ENCODE measurements at places on chromosomes 5 and 9.

DNA sequence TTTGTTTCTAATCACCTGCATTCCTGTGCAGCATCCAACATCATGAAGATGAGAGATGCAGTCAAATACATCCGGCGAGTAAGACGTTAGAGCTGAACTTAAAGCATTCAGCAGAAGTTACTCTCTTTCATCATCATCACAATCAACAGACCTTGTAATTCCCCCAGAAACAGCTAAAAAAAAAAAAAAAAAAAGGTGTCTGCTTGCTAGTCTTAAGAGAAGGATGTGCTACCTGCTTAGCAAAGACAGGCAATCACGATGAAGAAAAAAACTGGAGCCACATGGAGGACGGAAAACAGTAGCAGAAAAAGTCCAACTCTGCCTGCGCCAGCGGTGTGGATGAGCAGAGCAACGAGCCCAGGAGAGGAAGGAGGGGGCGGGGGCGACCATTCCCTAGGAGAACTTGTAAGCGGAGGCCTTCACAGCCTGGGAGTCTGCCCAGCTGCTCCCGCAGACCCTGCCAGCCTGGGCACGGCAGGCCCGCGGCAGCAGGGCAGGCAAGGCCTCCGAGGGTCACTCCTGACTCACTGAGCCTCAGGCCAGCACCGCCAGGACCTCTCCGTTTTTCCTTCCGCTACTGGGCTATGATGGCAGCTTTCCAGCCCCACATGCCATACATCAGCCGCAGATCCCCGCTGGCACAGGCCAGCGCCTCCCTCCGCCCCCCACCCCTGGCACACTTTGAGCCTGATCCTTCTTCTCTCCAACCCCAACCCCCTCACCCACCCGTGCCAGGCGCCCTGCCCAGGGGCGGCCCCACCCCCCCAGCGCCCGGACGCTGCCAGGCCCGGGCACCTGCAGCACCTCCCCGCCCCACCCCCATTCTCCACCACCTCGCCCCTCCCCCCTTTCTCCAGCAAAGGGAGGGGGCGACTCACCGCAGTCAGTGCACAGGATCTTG is 1.4 kb downstream of the NRG2 start:
- DNase-seq: peak; percentile 91

DNA sequence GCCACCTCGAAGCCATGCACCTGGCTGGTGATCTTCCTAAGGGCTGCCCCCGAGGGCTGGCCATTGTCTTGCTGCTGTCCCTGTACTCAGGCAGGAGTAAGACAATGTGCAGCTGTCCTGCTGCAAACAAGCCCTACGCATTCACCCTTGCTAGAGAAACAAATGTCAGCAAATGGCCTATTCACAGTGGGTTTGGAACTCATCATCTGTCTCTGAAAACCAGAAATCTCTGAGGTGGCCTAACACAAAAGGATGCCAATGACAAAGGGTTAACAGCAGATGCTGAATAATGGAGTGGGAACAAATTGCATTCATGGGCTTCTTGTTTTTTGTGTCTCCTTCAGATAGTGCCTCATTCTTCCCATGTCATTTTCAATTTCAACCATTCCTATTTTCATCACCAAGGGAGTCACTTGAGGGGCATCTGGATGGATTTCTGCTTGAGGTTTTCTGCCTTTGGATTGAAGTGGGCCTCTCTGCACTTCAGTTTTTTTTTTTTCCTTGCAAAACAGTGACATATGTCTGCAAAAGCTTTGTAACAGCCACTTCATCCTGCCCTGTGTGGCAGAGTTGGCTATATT is 261.6 kb upstream of the VLDLR start:
- DNase-seq: no peak

- DNase-seq: no peak
Measured at GRCh38 chr5:135444881-135445280, 2.3 kb downstream of the DCANP1 start.

DNA sequence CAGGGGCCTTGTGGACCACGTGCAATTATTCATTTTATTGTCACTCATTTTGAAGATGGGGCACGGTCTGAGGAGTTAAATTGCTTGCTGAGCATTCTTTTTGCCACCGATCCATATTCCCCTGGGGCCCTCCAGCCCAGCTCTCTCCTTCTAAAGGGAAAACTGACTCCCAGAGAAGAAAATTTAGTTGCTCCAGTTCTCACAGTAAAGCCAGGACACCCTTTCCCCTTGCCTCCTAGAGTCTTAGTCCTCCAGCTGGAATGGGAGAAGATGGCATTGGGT is 1.0 kb upstream of the PANK3 start:
- no peak for DNase-seq

DNA sequence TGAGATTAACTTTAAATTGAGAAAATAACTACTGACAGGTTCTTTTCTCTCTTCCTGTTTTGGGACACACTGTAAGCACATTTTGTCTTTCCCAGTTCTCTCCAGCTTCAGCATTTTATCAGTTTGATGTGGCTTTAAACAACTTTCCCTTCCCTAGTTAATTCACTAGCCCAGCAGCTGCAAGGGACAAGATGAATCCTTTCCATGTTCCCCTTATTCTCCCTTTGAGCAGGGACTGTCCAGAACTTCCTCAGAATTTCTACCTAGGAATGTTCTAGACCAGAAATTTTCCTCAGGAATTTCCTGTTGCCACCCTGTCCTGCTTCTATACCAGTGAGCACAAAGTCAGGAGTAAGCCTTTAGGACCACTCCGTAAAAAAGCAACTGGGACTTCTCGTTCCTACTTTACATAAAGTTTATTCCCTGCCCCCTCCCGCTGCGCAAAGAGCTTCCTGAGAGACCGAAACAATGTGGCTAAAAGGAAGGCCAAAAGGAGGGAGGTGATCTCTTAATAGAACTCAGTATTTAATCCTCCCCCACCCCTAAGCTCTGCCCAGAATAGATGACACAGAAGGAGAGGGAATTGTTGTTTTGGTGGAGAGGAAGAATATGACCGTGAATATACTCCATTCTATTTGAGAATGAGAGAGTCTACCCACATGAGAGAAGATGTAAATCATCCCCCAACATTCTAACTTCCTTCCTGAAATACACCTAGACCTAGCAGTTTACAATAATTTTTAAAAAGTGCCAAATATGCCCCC is 61.9 kb downstream of the GLIS3 start:
- no peak for DNase-seq

DNA sequence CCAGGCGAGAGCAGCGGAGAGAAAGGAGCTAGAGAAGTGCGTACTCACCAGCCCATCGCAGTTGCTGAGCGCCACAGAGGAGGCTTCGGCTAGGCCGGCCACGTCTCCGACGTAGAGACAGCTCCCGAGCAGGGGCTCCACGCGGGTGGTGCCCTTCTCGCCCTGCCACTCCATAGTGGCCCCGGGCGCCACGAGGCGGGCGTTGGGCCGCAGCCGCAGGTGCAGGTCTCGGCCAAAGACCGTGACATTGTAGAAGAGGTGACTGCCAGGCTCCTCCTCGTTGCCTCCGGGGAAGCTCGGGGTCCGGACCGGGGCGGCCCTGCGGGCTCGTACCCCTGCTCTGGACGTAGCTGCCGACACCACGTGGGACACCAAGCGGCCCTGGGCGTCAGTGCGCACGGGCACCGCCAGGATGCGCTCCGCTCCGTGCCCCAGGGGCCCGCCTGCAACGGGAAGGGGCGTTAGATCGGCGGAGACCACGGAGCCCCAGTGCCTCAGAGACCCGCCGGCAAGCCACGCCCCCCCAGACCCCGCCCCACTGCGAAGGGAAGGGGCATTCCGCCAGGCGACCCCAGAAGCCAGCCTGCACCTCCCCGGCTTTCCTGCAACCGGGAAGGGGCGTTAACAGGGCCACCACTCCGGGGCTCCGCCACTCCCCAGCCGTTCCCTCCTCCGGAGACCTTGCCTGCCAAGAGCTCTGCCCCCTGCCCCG is 1.4 kb downstream of the ADAMTS2 start:
- DNase-seq: no peak

GRCh38 chr5:138725153-138725817 is 27.9 kb upstream of the CTNNA1 start:
- peak; percentile 81 for DNase-seq

DNA sequence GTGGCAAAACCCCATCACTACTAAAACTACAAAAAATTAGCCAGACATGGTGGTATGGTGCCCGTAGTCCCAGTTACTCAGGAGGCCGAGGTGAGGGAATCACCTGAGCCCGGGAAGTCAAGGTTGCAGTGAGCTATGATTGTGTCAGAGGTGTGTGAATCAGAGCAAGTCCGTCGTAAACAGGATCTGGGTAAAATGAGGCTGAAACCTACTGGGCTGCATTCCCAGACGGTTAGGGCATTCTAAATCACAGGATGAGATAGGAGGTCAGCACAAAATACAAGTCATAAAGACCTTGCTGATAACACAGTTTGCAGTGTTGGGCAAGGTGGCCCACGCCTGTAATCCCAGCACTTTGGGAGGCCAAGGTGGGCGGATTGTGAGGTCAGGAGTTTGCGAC is 1.9 kb upstream of the CLTB start:
- DNase-seq: no peak

DNA sequence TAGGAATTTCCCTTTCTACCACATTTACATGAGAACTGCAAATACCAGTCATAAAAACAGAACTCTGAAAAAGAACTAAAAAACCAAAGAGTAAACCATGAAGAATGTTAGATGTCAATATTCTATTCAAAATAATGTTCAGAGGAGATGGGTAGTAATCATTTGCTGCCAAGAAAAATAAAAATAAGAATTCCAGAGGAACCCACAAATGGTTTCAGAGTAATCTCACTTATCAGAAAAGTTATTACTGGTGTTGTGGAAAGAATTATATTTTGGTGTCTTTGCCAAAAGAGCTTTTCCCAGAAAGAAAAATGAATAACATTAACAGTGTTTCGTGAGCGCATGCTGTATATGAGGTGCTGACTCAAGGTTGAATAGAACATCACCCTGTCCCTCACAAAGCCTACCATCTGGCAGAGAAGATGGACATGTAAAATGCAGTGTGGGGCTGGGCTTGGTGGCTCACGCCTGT is 35.6 kb downstream of the GPR21 start:
- DNase-seq: no peak

GRCh38 chr9:5817862-5818261 is 15.1 kb downstream of the ERMP1 start:
- DNase-seq: no peak

- no peak for DNase-seq
Measured at GRCh38 chr5:85388770-85389169, 1004.1 kb upstream of the EDIL3 start.

DNA sequence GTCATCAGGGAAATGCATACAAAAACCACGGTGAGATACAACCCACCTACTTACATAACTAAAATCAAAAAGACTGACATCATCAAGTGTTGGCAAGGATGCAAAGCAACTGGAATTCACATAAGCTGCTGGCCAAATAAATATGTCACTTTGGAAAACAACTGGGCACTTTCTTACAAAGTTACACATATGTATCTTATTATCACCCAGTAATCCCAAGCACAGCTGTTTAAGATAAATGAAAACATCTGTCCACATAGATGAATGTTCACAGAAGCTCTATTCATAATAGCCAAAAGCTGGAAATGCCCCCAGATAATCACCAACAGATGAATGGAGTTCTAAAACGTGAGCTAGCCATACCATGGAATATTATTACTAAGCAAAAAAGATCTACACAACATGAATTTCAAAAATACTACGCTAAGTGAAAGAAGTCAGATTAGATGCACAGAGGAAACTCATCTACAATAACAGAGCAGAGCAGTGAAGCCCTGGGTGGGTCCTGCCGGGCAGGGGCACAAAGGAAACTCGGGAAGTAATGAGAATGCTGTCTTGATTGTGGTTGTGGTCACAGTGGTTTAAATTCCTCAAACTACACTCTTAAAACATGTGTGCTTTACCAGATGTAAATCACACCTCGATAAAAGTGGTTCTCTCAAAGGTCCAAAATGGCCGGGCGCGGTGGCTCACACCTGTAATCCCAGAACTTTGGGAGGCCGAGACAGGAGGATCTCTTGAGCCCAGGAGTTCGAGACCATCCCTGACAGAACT is 8.5 kb downstream of the CAMSAP1 start:
- DNase-seq: no peak

GRCh38 chr5:34737731-34738130 is 81.6 kb downstream of the RAI14 start:
- DNase-seq: no peak

DNA sequence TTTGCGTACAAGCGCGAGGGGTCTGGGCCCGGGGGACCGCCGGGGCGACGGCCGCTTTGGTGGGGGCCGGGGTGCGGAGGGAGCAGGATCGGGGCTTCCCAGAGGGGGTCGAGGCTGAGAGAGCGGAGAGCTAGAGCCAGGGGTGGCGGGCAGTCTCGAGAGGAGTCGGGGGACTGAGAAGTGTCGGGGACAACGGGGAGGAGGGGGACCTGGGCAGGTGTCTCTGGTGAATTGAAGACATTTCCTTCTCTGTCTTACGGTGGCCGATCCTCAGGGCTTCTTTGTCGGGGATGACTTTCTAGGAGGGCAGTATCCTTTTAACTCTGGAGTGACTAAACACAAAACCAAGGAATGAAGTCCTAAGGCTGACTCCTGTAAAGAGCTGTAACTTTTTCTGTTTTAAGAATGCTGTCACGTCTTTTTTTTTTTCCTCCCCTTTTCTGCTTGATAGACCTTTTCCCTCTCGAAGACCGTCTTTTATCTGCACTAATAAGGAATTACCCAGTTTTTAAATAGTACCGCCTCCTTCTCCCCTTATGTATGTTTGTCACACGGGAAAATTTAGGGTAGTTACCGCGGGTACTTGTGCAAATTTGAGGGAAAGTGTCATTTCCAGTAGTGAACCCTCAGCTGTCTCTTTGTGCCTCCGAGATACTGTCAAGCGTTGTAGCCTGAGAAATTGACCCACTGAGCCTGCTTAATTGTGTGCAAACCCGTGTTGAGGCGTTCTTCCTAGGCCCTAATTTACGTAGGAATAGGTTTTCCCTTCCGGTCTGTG is 822 bp downstream of the DENND4C start:
- peak; percentile 56 for DNase-seq

DNA sequence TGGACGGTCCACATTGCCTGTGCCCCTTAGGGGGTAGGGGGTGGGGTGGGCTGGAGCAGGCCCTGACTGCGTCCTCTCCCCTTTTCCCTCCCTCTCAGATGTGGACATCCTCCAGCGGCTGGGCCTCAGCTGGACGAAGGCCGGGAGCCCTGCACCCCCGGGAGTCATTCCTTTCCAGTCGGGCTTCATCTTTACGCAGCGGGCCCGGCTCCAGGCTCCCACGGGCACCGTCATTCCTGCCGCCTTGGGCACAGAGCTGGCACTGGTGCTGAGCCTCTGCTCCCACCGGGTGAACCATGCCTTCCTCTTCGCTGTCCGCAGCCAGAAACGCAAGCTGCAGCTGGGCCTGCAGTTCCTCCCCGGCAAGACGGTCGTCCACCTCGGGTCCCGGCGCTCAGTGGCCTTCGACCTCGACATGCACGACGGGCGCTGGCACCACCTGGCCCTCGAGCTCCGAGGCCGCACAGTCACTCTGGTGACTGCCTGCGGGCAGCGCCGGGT is 12.3 kb downstream of the COL27A1 start:
- no peak for DNase-seq

DNA sequence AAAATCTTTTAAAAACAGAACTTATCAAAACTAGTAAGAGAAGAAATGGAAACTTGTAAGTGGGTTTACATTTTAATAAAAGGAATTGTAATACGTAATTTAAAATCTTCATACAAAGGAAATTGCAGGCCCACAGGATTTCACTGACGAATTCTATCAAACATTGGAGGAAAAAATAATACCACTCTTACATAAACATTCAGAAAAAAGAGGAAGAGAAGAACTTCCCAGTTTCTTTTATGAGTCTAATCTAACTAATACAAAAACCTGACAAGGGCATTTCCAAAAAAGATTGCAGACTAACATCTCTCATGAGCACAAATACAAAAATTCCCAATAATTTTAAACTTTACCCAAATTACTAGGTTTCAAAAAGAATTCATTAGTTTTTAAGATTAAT is 149.0 kb downstream of the RANBP17 start:
- DNase-seq: no peak
